ENCODE measurements at places on chromosomes 1 and 21.
A peak's percentile ranks its signal among the peaks of the same experiment; 100 is the strongest.

DNA sequence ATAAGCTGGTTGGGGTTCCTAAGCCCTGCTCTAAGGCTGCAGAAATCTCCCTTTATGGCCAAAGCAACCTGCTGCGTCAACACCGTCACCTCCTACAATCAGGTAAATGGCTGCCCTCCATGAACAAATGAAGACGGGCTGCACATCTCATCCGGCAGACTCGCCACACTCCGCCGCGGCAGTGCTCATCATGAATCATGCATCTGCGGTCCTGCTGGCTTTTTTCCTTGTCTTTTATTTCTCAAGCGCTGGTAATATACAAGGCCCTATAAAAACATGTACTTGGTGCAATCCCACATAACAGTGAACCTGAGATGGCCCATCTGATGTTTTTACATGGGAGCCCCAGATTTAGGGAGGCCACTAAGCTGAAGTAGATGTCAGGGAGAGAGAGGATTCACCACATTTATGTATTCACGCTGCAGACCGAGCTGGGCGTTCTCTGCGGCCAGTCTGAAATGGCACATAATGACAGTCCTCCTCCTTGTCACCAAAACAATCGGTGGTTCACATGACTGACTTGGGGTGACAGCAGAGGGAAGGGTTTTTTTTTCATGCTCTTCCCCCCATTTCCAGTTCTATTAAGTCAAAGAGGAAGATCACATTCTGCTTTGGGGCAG, 91.6 kb downstream of the KAZN start:
- peak; percentile 39 for DNase-seq

DNA sequence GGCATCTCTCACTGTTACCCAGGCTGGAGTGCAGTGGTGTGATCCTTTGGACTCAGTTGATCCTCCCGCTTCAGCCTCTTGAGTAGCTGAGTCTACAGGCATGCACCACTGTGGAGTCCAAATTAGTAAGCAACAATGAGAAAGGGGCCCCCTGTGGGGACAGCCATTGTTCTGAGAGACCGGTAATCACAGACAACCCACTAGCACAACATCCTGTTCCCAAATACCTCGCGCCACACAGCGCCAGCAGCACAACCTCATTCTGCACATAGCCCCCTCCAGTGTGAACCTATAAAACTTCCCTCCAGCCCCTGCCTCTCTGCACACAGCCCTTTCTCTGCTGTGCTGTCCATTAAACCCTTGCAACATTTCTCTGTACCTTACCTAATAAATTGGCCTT, 226.4 kb downstream of the DYRK1A start:
- DNase-seq, result no peak

DNA sequence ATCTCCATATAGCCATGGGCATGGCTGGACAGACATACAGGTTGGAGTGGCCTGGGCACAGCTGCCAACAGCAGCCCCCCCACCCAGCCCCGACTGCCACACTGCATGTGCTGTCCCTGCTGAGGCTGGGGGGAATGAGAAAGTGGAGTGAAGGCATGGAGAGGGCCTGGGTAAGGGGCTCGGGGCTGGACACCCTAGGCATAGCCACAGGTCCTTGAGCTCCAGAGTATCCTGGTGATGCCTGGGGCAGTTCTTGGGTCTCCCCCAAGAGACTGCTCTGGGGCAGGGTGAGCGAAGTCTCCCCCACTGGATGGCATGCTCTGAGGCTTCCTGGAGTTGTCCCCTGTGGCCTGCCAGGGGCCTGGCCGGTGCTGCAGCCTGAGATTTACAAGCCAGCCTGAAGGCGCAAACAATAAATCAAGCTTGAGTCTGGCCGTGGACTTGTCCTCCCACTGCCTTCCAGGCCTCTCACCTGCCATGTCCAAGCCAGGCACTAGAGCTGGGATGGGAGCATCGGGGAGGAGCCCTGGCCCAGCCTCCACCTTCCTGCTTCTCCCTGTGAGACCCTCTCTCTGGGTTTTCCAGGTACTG, 53.6 kb downstream of the FOXO6 start:
- no peak for DNase-seq

DNA sequence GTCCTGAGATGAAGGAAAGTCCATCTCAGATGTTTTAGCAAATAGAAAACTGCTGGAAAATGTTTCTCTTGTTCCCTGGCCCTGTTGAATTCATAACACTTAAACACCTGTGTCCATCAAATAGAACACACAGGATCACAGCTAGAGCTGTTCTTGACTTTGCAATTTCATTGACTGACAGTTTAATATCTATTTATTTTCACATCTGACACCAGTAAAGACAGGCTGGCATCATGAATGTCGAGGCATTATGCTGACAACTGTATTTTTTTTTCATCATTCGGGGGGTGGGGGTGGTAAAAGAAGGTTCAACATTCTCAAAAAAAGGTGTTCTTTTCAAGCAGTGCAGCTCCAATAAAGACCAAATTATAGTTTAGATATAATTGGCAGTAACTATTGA, 591.2 kb upstream of the PTBP2 start:
- DNase-seq, result no peak

DNA sequence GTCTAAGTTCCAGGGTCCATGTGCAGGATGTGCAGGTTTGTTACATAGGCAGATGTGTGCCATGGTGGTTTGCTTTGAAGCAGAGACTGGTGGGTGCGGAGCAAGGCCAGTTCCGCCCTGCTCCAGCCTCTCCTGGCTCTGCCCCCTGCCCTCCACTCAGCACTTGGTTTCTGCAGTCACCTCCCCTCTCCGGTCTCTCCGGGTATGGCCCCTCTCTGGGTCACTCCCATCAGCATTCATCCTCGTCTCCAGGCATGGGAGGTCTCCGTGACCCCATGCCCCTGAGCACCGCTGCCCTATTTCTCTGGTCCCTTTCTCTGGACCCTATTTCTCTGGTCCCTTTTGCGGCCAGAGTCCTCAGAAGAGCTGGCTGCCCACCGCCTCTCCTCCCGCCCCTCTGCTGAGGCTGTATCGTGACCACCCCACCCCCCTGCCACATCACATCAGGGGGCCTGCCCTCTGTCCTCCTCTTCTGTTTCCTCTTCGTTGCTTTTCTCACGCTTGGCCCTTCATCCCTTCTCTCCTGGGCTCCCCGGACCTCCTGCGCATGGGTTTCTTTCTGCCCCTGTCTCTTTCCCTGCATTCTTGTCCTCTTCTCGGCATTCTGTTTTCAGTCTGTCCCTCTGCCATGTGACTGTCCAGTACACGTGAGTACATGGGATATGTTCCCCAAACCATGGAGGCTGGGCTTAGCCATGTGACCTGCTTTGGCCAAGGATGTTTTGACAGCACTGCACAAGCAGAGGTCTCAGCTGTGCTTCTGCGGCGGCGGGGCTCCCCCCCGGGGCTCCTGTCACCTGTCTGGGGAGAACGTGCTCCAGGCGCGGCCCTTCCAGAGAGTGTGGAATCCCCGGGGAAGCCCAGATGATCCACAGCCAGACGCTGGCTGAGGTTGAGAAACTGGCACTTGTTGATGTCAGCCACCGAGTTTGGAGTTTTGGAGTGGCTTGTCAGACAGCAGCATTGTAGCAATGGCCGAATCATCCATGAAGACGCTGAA, 54.4 kb upstream of the C1orf174 start:
- DNase-seq, result no peak

DNA sequence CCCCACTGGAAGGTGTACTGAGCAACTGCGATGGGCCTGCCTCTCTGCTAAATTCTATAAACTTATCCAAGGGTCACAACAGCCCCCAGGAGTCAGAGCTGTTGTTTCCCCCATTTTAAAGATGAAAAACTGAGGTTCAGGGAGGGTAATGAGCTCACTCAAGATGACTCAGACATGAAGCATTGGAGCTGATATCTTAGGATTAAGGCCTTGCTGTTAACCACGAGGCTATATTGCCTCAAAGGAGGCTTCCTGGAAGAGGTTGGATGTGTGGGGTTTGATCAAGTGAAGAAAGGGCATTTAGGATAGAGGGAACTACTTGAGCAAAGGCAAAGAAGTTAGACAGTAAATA, 6.7 kb downstream of the LDLRAP1 start:
- DNase-seq, result no peak

GRCh38 chr1:107058245-107059032, 2.0 kb downstream of the PRMT6 start:
- DNase-seq, result peak; percentile 17

DNA sequence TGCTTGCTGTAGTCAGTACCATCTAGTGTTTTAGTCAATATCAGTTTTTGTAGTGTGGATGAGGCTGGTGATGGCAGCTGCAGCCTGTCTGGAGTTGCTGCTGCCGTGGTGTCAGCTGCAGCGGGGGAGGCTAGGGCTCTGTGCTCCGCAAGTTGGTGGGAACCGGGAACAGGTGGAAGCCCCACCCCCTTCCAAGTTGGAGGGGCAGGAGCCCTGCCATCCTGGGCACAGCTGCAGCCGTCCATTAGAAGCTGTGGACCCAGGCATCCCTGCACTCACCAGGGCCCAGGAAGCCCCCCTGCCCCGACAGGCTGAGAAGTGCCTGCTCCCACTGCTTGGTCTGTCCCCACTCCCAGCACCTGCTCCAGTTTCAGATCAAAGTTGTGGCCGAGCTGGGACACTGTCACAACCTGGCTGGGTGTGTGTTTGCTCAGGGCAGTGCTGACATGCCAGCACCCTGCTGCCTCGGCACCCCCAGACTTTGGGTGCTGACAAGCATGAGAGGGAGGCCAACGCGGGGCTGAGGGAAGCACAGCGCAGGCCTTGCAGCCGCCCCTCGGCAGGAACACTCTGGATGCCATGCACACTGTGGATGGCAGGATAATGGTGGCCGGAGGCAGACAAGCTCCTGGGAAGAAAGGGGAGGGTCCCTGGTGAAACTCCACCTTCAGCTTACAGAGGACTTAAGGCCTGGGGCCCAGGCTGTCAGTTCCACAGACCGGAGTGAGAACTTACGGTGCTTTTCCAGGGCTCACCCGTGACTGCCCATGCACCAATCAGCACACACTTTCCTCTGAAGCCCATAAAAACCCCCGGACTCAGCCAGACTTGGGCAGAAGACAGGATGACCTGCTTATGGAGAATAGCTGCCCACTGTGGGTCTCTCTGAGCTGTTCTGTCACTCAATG, 86.9 kb downstream of the ADARB1 start:
- DNase-seq, result no peak

DNA sequence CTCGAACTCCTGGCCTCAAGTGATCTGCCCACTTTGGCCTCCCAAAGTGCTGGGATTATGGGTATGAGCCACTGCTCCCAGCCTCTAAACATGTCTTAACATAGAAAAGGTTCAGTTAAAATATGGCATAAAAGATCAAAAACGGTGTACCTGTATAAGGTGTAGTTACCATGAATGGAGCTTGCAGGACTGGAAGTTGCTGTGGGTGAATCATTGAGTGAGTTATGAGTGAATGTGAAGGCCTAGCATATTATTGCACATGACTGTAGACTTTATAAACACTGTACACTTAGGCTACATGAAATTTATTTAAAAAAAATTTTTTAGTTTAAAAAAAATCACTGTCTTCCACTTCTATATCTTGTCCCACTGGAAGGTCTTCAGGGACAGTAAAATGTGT, 15.7 kb downstream of the ABCD3 start:
- no peak for DNase-seq

GRCh38 chr1:102531036-102531435, 534.3 kb upstream of the OLFM3 start:
- no peak for DNase-seq

GRCh38 chr1:26546819-26547218, 17.3 kb downstream of the RPS6KA1 start:
- DNase-seq, result no peak

- DNase-seq, result no peak
These were observed 28.4 kb upstream of the NPPB start for GRCh38 chr1:11886986-11887665.

- DNase-seq, result peak; percentile 81
These were observed 46.2 kb upstream of the BCL9 start for GRCh38 chr1:147494998-147495580.

GRCh38 chr1:200374569-200375295, 35.1 kb downstream of the ZNF281 start:
- DNase-seq, result no peak

GRCh38 chr1:117612517-117613248, 6.8 kb downstream of the TENT5C start:
- peak; percentile 3 for DNase-seq

GRCh38 chr1:91827087-91827458, 58.9 kb downstream of the TGFBR3 start:
- DNase-seq, result no peak

Data from pons (tissue), 1 donor.